ENCODE measurements at places on chromosomes 6 and 20.
A peak's percentile ranks its signal among the peaks of the same experiment; 100 is the strongest.

DNA sequence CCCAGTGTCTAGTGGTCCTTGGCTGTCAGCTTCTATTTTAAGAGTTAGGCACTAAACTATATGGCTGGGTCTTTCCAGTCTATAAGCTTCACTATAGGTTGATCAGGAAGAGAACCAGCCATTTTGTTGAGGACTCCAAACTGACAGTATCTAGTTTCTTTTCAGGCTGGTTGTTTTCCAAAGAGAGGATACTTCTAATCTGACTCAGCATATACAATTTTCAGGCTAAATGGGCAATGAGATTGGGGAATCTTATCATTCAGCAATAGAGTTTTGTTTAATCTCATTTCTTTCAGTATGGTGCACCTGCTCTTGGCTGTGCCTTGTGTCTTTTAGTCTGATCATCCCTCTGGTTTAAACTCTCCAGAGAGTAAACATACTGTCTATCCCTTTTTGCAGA, 20.4 kb upstream of the CTAGE9 start:
- no peak for DNase-seq

DNA sequence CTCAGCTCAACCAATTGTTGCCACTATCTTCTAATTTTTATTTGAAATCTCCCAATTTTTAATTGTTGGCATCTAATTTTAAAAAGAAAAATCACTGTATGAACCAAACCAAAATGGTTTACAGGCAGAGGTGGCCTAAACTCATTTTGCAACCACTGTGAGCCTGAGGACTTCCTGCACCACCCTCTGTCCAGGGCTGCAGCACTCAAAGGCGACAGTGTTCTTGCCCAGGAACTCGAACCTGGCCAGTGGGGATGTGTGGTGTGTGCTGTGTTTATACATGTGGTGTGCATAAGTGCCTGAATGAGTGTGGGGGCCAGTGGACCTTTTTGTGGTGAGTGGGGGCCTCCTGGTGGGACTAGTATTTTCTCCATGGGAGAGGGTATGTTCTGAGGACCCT, 24.4 kb upstream of the SLC22A7 start:
- DNase-seq: no peak

GRCh38 chr6:46794068-46794467, 879 bp downstream of the MEP1A start:
- no peak for DNase-seq

DNA sequence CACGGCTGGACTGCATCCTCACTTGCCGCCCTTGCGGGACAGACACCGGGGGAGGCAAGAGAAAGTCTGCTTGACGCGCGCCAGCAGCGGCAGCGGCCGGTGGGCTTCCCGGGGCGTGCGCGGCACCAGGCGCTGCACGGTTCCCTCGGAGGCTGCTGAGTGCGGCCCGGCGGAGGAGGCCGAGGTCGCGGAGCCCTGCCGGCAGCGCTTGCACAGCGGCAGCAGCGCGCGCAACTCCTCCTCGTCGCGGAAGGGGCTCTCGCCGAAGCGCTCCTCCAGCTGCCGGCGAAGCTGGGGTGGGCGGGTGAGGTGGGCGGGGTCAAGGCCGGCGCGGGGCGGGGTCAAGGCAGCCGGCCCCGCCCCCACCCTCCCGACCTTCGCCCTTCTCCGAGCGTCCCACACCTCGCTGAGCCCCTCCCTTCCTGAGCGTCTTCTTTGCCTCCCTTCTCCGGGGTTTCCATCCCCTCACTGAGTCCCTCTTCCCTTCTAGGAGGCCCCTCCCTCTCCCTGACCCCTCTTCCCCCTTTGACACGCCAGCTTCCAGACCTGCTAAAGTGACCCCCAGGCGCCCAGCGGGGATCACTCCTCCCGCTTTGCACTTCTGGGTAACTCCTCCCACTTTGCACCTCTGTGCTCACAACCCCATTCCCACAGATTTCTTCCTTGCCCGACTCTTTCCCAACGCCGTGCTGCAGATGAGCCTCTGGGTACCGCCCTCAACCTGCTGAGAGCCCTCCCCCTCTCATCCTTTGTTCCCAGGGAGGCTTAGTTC, 8.8 kb downstream of the DUSP15 start:
- DNase-seq: peak; percentile 78

DNA sequence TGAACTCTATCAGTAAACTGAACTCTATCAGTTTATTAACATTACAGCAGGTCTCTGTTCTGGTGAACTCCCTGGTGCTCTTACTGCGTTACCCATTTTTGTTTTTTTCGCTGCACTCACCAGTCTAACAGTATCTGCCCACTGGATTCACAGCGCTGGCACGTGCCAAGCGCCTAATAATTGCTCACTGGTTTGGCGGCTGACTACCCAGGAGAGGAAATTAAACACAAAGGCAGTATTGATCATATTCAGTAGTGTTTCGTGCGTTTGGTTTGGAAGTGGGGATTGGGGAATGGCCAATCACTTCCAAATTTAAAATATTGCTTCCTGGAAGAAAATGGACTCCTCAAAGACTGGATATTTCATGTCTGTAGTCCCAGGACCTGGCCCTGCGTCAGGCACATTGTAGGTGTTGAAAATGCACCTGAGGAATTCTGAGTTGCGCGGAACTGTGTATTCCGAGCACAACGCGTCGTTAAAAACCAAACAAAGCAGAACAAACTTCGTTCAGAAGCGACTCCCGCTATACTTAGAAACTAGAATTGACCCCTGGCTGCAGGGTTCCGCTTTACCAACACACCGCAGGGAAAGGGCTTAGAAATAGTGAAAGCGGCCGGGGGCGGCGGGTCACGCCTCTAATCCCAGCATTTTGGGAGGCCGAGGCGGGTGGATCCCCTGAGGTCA, 1.1 kb upstream of the RPS12 start:
- DNase-seq: peak; percentile 65

GRCh38 chr20:55793986-55794385, 211.3 kb downstream of the CBLN4 start:
- DNase-seq: no peak

GRCh38 chr20:35510951-35511735, 18.3 kb downstream of the C20orf173 start:
- no peak for DNase-seq

DNA sequence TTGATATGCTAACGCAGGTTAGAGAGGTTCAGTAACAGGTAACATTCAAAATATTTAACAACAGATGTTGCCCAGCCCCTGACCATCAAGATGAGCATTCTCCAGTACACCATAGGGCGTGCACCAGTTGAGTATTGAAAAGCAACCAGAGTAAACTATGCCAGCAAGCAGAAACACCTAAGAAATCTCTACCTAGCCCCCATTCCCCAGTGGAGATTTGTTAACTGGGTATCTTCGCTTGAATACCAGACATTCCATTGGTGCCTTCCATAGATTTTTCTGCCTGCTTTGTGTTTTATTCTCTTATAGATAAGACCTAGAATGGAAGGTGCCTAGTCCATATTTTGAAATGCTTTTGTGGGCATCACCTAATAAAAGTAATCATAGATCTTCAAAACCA, 623.9 kb downstream of the KIF16B start:
- DNase-seq: no peak

DNA sequence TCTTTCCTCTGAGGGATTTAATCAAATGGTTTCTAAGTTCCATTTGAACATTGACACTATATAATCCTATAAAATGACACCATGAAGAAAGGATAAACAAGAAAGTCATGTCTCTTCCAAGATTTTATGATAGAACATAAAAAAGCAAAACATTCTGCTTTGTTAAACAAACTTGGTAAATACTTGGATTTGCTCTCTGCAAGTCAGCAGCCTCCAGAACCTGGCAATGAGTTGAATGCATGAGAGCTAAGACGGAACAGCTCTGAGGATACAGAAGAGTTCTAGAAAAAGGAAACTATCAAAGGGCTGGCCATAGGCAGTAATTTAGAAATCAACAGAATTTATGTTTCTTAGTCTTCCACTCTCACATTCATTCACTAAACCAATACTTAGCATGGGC, 656.0 kb upstream of the ID4 start:
- DNase-seq: no peak

DNA sequence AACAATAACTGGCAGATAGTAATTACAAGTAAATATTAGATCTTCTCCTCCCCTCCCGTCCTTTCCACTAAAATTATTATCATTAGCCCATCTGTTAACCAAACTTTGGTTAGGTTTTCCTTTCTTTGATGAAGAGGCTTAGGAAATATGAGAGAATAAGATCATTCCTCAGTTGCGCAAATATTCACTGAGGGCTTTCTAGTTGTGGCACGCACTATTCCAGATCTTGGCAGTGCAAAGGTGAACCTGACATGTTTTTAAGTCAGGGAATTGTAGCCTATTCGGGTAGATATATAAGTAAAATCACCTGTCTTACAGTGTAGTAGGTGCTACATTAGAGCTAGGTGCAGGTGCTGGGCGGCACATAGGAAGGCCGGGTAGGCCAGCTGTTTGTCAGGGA, 31.1 kb downstream of the RNF217 start:
- no peak for DNase-seq

- DNase-seq: no peak
These were observed 174.2 kb upstream of the HDAC2 start for GRCh38 chr6:114144887-114145851.

- no peak for DNase-seq
These were observed 256.2 kb downstream of the EPHA7 start for GRCh38 chr6:93163146-93163545.

DNA sequence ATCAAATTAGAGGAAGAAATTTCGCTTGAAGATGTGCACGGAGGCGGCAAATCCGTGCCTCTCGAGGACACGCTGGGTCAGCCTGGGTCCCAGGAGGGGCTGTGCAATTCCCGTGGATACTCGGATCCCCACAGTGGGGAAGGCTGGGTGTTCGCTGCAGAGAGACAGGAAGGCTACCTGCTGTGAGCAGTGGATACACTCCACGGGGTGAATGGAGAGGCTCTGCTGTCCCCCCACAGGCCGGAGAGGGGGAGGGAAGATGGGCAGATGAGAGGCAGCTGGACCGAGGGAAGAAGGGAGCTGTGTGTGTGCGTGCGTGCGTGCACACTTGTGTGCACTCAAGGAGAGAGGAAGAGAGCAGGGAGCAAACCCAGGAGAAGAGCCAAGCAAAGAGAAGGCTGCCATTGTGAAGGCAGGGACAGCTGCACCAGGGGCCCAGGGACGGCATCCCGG, 57.3 kb downstream of the SULF2 start:
- no peak for DNase-seq

- no peak for DNase-seq
These were observed 21.4 kb upstream of the GMDS start for GRCh38 chr6:2266841-2267240.

- no peak for DNase-seq
These were observed 42.4 kb upstream of the ELOVL5 start for GRCh38 chr6:53391170-53391569.

DNA sequence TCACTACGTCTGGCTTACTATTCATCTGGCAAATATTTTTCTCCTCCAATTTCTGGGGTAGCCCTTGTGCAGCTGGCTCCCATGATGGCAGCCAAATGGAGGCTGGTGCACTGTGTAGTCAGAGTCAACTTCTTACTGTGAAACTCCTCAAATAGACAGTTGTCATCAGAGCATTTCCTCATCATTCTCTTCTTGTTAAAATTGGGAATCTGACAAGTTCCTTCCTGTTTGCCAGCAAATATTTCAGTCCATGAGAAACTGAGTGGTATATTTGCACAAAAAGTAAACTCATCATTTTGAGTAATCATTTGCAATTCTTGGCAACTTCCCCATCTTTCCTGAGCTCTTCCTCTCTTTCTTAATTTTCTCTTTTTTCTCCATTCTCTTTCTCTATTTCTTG, 394.9 kb upstream of the RGS17 start:
- DNase-seq: no peak

GRCh38 chr20:53322651-53323050, 271.0 kb downstream of the ZNF217 start:
- no peak for DNase-seq

DNA sequence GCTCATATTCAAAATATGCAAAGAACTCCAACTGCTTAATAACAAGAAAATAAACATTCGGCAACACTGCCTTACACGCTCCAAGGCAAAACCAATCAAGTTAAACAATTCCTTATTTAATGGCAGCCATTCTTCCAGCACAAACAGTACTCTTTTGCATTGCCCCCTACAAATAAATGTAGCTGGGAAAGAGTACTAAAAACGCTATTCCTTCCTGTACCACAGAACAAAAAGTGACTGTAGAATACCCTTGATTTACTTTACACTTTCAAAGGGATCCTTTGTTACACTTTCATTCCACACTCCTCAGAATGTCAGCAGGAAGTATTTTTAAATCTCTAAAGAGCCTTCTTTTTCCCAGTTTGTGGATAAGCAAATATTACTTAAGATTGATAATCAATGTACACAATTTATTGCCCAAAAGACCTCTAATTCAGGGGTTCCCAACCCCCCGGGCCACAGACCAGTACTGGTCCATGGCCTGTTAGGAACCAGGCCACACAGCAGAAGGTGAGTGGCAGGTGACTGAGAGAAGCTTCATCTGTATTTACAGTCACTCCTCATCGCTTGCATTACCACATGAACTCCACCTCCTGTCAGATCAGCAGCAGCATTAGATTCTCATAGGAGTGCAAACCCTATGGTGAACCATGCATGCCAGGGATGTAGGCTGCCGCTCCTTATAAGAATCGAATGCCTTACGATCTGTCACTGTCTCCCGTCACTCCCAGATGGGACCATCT, 51.6 kb downstream of the MBOAT1 start:
- no peak for DNase-seq

DNA sequence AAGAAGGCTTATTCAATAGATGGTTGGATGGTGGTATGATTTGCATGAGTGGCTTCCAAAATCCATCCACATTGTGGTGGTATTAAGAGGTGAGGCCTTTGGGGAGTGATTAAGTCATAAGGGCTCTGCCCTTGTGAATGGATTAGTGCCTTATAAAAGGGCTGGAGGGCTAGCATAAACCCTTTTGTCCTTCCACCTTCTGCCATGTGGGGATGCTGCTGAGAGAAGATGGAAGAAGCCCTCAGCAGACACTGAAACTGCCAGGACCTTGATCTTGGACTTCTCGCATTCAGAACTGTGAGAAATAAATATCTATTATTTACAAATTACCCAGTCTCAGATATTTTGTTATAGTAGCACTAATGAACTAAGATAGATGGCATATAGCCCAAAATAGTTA, 27.8 kb upstream of the SRPK1 start:
- no peak for DNase-seq

DNA sequence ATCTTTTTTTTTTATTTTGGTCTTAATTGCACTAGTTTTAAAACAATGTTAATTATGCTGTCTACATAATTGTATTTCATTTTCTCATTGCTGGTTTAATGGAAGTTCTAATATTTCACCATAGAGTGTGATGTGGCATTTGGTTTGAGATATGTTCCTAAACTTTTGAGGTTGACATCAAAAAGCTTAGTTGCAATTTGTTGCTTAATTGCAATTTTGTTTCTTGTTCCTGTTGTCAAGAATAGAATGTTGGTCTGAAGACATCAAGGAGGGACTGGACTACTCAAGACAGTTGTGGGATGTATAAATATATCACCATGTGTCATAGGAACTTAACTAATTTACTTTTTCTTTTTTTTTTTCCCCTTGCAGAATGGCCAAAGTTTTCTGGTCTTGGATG, 12.5 kb downstream of the HSF2 start:
- no peak for DNase-seq

DNA sequence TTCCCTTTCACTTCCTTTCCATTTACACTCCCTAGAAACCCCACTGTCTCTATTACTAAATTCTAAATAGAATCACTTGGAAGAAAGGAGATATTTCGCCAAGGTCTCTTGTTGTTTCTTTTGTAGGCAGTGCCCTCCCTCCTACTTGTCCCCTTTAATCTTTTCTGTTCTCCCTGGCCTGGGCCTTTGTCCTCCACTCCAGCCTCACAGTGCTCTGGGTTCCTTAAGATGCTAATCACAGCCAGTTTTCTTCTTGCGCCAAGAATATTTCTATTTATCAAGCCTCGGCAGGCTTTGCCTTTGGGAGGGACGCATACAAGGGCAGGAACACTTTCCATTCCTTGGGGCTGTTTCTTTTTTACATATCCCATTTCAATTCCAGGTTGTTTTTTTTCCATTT, 520.6 kb upstream of the CHD6 start:
- no peak for DNase-seq

Measured in CD4-positive, alpha-beta T cell treated with Interleukin-12 subunit alpha and Interleukin-12 subunit beta, for 1 hour (primary cell).